Nucleus accumbens (tissue), 56 donors: ENCODE measurements at places on chromosomes 1 and 21.

DNA sequence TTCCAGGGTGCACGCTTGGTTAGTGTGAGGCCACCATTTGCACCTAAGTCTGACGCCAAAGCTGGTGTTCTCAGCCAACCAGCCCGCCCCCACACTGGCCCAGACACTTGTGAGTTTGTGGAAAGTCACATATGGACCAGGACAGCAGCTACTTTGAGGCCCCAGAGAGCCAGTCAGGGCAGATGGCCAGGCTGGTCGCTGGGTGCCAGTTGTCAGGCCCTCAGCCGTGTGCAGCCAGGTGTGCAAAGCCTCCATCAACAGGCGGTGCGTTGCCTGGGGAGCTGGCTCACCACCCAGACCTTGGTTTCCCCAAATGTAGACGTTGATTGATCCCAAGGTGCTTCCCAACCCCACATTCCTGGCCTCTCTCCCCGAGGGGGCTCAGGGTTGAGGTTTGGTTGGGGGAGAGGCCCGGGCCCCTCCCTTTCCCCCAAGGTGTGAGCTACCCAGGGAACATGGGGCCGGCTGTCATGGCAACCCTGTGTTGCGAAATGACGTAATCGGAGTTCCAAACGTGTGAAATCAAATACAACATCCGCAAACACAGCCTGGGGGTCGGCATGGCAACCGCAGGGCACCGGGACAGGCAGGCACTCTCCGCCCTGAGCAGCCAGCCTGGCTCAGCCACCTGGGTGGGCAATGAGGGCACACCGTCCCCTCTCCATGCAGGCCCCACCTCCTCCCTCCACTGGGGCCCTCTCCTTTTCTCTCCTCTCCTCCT is 42.2 kb upstream of the WNT4 start:
- no peak for DNase-seq

- no peak for DNase-seq
Observed at GRCh38 chr1:182586380-182586779, 2.7 kb downstream of the RNASEL start.

DNA sequence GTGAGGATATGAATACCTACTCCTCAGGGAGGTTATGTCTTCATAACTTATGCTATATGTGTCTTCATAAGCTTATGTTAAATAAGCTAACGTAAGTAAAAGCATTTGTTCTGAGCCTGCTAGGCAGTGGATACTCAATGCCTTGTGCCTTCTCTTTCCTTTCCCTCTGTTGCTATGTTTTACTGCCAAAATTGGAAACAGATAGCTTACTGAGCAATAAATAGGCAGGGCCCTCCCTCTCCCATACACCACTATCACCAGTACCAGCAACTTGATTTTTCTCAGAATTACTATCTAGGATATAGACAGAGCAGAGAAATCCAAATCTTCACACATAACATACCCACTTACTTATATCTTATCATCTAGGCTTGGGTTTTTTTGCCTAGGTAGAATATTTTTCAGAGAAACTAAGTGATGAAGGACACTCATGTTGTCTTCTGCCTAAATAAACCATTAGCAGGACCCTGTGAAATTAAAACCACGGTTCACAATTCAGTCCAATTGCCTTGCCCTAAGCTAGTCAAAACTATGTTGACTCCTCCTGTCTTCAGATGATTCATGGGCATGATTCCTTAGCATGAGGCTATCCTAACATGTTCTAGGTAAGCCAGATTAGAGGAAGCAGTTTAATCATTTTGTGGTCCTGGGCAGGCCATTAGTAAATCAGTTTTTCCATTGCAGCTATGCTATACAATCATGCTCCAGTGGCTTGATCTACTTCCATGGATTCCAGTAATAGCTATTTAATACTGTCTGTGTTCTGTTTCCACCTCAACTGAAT is 15.9 kb upstream of the LRRC8C start:
- no peak for DNase-seq

- DNase-seq = no peak
Observed at GRCh38 chr1:23679815-23680214, 11.8 kb upstream of the RPL11 start.

DNA sequence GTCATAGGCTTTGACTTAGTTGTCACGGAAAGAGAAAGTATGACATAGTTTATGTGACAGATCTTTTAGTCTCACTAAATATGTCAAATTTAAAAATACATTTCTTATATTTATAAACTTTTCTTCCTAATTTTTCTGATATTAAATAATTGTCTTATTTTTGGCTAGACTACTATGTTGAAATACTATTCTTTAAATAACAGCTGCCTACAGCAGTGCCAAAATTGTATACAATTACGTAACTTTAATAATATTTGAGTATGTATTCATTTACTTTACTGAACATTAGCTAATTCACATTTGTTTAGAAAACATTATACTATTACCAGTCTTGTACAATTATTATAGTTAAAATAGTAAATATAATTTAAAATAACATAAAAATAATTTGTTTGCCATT is 137.4 kb downstream of the ADGRL4 start:
- no peak for DNase-seq

DNA sequence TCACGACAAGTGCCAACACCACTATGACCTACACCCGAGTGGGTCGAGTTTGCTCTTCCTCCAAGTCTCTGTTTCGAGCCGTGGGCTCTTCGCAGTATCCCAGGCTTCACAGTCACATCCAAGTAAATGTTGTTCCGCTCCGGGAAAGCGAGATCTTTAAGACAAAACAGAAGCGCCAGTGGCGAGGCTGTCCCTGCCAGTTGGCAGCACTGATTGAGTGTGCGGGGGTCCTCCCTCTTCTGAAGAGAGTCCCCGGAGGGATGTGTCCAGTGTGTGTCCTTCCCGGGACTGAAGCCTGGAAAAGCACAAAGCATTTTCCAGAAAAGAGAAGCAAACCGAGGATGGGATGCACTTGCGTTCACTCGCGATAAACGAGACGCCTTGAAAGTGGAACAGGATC is 158.9 kb downstream of the PRDM16 start:
- DNase-seq = no peak

DNA sequence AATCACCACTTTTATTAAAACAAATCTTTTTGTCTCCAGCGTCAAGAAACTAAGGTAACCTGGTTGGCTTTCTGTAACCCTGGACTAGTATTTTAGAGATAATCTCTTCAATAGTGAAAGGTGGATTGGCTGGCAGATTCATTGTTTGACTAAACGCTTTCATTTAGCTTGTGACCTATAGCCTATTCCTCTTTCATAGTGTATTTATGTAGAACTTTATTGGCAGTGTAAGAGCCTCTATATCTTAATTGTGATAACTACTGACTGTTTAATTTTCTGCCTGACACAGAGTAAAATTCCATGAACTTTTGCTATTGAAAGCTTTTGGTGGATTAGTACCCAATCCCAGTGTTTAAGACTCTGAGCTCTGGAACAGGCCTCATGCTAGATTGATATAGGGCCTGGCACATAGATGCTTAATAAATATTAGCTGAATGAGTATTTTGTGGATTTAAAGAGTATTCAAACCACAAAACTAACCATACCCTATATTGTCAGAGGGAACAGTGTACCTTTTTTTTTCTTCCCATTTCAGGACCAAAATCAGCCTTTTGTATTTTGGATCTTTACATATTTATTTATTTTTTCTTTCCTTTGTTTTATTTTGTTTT is 34.8 kb downstream of the AK4 start:
- DNase-seq = no peak

DNA sequence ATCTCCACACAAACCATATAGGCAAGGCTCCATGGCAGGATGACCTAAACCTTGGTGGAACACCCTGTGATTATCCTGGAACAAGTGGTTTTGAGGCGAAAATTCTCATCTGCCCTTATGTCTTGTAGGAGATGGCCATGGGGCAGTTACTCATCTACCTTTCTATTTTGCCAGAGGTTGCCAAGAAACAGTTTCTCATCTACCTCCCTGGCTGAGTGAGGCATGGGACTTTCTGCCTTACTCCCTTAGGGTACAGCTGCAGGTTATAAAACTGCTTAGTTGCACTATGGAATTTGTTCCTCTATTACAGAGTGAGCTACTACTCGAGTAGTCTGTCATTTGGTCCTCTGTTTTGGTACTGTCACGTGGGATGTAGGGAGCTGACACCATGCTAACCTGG is 31.3 kb upstream of the GUCA2A start:
- no peak for DNase-seq

GRCh38 chr1:150152182-150152536 is 2.4 kb downstream of the PLEKHO1 start:
- DNase-seq = no peak

GRCh38 chr21:15772654-15773053 is 42.9 kb downstream of the USP25 start:
- DNase-seq = no peak

DNA sequence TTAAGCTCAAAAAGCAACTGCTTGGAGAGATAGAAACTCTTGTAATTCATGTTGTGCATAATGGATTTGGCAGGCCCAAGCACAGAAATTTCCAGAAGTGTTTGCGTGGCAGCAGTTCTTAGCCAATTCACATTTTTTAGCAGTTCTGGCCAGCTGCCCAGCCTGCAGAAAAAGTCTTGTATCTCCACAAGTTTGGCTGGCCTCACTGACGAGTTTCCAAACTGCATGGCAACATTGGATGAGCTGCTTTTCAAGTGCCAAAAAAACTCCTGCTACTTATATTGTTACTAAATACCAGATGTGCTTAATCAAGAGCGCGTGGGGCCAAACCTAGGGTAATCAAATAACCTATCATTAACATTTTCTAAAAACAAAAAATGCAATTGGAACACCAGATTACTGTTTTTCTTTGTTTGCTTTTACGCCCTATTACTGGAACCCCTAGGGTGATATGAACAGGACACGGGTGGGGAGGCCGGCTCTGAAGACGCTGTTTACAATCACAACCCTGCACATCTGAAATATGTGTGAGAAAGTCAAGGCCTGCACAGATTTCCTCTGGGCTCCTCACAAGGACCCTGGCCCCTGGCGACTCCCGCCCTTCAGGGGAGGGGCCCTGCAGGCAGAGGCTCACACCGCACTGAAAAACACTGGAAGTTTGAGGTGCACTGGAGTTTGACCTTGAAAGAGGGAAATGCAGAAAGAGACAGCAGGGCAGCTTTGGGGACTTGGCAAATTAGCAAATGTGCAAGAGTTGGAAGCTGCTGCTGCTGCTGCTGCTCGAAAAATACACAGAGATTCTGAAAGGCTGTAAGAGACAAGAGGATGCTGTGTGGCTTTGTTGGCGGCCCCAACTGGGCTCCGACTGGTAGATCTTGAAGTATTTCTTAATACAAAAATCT is 55.2 kb upstream of the TARBP1 start:
- peak; percentile 64 for DNase-seq

DNA sequence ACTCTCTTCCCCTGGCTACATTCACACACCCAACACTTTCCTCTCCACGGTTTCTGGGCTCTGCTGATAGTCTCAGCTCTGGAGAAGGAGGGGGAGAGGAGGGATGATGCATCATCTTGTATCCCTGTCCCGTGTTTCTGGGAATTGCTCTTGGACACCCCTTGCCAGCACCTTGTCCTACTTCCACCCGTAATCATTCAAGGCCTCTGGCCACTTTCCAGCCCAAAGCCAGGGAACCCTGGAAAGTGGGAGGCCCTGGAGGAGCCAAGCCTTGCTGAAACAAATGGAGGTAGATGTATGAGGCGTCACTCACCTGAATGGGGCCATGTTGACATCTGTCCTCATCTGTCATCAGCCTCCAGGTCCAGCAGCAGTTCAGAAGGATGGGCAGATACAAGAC is 4.4 kb downstream of the PLEKHO1 start:
- DNase-seq = no peak

GRCh38 chr1:10014016-10014415 is 17.0 kb downstream of the RBP7 start:
- no peak for DNase-seq

GRCh38 chr1:45348020-45348419 is 7.8 kb upstream of the MUTYH start:
- DNase-seq = no peak

- DNase-seq = no peak
Observed at GRCh38 chr1:145849356-145850160, 4.1 kb downstream of the NUDT17 start.

GRCh38 chr1:33256221-33256470 is 146 bp upstream of the ZNF362 start:
- DNase-seq = no peak

DNA sequence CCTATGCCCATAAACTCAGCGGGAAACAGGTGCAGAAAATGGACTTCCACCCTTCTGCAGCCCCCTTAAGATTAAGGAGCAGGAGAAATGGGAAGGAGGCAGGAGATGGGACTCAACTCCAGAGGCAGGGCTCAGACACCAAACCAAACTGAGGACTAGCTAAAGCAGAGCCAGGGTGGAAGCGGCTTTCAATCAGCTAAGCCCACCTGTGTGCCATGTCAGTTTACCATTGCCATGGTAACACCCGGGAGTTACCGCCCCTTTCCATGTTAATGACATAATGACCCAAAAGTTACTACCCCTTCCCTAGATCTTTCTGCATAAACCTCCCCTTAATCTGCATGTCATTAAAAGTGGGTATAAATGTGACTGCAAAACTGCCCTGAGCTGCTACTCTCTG is 653.5 kb downstream of the PTPRU start:
- DNase-seq = no peak

- no peak for DNase-seq
Observed at GRCh38 chr1:46181343-46182260, 5.3 kb upstream of the P3R3URF start.

DNA sequence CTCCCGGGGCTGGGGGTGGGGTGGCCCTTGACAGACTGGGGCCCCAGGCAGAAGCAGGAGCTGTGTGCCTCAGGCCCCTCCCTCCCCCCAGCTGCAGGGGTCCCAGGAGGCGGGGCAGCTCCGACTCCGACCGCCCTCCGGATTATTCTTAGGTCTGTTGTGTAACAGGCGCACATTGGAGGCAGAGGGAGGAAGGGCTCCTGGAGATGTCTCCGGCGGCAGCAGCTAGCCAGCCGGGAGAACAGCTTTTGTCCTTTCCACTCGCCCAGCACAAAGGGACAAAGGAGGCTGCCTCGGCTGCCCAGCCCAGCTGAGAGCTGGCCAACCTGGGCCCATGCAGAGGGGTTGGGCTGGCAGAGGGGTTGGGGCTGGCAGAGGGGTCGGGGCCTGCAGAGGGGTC is 29.7 kb upstream of the PLCH2 start:
- no peak for DNase-seq

- DNase-seq = no peak
Observed at GRCh38 chr1:7587773-7588456, 183.2 kb upstream of the VAMP3 start.

- no peak for DNase-seq
Observed at GRCh38 chr1:179814546-179814838, 63.1 kb downstream of the TOR1AIP2 start.

- DNase-seq = no peak
Observed at GRCh38 chr21:36948686-36949085, 17.8 kb downstream of the HLCS start.

GRCh38 chr1:228500143-228500734 is 13.1 kb downstream of the RNF187 start:
- DNase-seq = no peak

DNA sequence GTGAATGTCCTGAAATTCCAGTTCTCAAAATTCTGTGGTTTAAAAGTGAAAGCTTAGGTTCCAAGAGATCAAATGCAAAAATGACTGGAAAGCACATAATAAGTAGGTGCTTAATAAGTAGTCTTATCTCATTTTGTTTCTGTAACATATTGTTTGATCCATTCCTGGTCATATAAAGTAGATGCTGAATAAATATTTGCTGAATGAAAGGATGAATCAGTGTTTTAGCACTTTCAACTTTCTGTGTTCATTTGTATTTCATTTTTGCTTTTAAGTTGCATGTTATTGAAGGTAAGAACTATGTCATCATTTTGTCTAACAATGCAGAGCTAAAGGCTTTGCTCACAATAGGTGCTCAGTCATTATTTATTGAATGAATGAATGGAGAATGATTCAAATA is 6.3 kb downstream of the MAST2 start:
- DNase-seq = no peak
